NCI-H1092 (cell line): ENCODE measurements at places on chromosomes 11 and 22.

- DNase-seq: no peak
Observed at GRCh38 chr11:92227959-92228935, 3.6 kb downstream of the FAT3 start.

DNA sequence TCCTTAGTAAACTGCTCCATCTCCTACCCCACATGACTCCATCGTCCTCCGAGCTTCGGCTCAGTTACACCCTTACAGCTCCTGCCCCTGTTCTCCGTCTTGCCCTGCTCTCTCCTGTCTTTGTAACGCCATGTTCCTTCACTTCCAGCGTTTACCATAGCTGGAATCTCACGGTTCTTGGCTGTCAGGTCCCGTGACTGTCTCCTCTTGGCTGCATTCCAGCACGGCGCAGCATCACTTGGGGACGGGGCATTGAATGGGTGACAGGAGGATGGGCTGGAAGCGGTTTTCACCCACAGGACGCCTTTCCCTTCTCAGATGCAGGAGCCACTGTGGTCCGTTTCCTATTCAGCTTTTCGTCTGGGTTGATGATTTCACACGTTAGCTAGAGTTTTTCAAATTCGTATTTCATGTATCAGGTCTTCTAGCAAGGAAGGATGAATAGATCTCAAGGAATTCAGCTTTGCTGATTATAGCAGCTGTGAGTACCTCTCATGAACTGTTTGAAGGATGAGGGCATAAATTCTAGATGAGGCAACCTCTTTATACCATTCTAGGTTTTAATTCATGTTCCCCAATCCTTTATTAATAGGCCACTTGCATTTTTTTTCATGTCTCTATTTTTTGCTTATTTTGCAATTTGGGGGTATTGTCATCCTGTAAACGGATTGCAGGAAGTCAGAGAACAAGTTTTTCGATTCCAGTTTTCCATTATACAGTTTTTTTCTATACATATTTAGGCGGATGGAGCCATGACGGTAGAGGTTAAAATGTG lies 29.1 kb downstream of the ZBED4 start:
- DNase-seq: no peak

DNA sequence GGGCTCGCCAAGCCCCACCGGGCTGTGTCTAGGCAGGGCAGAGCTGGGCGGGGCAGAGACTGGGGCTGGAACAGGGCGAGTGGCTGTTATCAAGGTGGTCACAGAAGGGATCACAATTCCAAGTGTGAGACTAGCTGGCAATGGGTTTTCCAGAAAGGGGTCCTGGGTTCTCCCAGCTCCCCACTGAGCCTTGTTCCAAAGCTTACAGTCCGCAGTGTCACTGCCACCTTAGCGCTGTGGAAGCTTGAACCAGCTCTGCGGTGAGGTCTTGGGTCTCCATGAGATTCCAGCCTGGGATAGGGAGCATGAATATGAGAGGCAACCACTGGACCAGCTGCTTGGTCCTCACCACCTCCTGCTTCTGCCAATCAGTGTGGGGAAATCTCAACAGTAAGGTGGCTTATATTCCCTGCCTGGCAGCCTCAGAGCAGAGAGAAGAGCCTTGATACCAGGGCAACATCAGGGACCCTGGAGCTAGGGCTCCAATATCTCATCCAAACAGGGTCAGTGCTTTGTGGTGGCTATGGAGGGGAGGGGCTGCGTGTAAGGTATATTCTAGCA lies 831 bp downstream of the CD44 start:
- no peak for DNase-seq

DNA sequence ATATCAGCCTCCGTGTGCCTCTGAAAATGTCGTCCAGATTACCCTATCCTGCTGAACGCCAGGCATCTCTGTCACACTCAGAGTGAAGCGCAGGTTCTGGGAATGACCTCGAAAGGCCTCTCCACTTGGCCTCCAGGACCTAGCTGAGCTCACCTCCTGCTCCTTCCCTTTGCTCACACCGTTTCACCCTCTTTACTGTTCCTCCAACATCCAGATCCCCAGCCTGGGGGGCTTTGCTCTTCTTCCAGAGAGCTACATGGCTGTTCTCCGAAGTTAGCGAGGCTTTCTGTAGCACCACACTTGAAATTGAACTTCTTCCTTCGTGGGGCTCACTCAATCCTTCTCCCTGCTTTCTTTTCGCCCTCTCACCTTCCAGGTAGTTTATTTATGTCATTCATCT lies 27.9 kb downstream of the GLB1L2 start:
- no peak for DNase-seq

DNA sequence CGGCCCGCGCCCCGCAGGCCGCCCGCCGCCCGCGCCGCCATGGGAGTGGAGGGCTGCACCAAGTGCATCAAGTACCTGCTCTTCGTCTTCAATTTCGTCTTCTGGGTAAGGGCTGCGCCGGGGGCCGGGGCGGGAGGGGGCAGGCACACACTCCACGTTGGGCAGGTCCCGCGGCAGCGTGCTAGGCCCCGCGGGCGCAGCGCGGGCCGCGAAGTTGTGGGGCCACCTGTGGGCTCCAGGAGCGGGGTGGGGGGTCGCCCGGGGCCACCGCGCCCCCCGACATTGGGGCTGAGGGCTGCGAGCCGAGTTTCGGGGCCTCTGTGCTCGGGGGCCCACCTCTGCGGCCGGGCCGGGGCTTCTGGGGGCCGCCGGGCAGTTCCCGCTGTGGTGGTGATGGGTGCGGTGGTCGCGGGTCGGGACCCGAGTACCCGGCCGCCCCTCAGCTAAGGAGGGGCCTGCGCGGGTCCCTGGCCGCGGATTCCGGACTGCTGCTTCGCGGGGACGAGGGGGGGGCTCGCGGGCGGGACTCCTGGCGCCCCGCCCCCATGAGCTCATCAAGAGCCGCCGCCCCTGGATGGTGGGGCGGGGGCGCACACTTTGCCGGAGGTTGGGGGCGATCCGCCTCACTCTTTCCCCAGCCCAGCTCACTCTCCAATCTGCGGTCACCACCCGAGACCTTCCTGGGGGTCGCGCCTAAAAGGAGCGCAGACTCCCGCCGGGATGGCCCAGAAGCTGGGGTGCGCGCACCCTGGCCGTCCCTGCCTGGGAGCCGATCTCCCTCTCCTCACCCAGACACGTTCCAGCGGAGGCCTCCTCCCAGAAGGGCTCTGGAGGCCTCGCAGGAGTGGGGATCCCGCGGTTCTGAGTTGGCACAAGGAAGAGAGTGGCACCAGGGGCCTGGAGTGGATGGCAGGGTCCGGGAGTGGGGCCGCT lies 667 bp downstream of the CD81 start:
- no peak for DNase-seq

GRCh38 chr22:26482161-26482560 lies 1.4 kb downstream of the HPS4 start:
- DNase-seq: no peak

DNA sequence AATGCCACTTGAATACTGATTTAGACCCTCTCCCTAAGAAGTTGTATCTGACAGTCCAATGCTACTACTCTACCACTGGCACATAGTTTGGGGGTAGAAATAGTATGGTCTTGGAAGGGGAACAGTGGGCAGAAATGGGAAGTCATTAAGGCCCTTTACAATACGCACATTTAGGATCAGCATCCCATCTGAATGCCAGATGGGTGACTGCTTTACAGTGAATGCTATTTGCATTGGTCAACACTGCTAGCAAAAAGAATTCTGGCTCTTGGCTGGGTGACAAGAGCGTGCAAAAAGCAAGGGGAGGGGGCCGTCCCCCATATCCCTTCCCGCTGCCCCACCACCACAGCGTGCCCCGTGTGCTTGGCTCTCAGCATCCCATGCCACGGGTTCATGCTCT lies 104.7 kb upstream of the BID start:
- no peak for DNase-seq

DNA sequence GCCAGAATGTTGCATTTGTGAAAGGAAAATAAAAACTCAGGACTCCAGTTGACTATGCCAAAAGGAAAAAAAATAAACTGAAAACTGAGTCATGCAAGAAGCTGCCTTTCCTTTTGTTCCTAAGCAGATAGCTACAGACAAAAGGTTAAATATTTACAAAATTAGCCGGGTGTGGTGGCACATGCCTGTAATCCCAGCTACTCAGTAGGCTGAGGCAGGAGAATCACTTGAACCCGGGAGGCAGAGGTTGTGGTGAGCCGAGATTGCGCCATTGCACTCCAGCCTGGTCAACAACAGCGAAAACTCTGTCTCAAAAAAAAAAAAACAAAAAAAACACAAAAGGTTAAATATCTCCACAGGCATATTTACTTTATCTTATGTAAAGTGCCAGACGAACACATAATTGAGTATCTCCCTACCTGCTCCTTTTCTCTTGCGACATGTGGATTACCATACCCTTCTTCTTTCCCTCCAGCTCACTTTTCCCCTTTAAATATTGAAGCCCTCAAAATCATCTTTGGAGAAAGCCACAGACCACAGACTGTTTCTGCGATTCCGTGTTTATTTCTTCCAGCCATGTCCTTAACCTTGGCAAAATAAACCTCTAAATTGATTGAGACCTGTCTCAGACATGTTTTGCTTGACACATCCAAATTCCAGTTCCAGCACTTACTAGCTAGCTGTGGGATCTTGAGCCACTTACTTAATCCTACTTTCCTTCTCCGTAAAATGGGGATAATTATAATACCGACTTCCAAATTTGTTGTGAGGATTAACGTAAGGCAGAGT lies 2.3 kb upstream of the SMPD1 start:
- DNase-seq: no peak

DNA sequence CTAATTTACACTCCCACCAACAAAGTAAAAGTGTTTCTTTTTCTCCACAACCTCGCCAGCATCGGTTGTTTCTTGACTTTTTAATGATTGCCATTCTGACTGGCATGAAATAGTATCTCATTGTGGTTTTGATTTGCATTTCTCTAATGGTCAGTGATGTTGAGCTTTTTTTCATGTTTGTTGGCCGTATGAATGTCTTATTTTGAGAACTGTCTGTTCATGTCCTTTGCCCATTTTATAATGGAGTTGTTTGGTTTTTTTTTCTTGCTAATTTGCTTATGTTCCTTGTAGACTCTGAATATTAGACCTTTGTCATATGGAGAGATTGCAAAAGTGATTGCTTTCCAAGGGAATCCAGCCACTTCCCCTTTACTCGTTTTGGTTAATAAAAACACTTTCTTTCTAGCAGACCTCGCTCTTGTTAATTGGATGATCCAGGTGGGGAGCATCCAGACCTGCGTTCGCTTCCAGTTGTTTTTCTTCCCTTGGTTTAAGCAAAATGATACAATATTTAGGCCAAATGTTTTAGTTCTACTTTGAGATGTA lies 17.1 kb upstream of the APOL4 start:
- DNase-seq: no peak

DNA sequence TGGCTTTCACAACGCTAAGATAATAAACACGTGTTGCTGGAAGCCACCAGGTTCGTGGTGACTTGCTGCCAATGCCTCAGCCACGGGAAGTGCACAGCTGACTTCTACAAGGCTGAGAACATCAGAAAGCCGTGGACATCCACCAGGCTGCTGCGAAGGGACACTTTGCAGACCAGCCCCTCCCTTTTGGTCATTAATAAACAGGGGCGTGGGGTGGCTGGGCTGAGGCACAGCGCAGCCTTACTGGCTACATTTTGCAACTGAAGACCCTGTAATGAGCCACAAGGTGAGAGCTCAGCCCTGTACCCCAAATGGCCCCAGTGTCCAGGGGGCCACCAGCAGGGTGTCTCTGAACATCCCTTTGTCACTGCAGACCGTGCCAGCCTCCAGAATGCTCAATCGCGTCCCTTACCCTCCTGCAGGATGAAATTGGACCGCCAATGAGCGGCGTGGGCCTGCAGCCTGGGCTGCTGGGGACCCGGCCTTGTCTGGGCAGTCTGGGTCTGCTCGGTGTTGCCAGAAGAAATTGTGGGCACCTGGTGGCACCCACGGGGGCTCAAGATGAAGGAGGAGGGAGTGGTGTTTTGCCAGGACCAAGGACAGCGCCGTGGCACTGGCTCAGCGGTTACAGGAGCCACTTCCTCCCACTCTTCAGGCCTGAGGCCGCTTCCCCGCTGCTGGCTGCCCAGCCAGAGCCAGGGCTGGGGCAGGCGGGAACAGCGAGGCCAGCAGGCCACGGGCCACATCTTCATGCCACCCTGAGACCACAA lies 181.9 kb downstream of the CTTN start:
- DNase-seq: no peak

DNA sequence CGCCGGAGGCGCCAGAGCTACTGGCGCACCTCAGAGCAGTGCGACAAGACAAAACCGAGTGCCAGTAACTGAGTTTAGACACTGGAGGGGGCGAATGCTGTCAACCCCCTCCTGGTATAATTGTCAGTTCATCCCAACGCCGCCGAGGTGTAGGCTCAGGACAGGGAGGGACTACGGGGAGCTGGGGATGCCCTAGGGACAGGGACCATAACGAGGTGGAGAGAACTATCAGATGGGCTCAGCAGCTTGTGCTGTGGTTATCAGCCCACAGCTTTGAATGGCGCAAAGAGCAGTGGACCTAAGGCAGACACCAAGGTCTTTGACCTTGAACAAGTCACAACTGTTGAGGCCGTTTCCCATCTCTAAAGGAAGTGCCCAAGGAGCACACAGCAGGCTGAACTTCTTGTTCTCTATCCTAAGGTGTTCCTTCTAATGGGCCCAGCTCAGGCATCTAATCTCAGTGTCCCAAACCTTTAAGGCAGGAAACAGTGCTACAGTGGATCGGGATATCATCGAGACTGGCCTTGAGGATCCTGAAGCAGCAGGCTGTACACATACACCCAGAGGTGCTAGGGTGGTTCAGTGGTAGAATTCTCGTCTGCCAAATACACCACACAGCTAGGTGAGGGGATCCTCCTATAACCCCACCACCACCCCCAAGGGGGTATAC lies 958 bp upstream of the TUT1 start:
- no peak for DNase-seq

GRCh38 chr11:107307991-107308390 lies 149.6 kb downstream of the CWF19L2 start:
- DNase-seq: no peak

DNA sequence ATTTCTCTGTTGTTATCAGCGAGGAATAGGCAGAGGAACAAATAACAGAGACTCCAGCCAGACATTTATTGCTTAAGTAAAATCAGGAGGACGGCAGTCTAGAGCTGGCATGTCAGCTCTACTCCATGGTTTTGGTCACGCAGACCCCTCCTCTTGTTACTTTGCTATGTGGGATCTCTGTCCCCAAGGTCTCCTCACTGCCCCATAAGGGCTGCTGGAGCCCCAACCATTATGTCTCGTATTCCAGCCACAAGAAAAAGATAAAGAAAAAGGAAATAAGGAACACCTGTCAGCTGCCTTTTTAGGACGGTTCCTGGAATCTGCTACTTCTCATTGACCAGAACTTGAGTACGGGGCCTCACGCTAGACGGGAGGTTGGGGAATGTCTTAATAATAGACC lies 70.4 kb downstream of the ELFN2 start:
- no peak for DNase-seq
